Omental fat pad (tissue), 4 donors: ENCODE measurements at places on chromosomes 2 and 18.

GRCh38 chr2:216549926-216550690 lies 51.5 kb downstream of the RPL37A start:
- no peak for DNase-seq

DNA sequence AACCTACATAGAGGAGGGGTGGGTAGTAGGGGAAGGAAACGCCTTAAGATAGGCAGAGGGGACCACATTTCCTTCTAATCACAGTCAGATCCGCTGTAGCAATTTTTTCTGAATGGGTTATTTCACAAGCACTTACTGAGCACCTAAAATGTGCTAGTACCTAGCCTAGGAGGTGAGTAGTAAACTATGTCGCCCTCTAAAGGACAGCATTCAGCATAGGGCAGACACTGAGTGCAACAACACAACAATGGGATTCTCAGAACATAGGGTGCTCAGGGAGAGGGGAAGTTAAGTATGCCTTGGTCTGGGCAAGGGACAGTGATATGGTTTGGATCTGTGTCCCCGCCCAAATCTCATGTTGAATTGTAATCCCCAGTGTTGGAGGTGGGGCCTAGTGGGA lies 166.1 kb upstream of the RAB6C start:
- no peak for DNase-seq

GRCh38 chr2:101112772-101113157 lies 38.4 kb downstream of the TBC1D8 start:
- no peak for DNase-seq

GRCh38 chr2:682226-682625 lies 5.0 kb upstream of the TMEM18 start:
- DNase-seq: no peak

DNA sequence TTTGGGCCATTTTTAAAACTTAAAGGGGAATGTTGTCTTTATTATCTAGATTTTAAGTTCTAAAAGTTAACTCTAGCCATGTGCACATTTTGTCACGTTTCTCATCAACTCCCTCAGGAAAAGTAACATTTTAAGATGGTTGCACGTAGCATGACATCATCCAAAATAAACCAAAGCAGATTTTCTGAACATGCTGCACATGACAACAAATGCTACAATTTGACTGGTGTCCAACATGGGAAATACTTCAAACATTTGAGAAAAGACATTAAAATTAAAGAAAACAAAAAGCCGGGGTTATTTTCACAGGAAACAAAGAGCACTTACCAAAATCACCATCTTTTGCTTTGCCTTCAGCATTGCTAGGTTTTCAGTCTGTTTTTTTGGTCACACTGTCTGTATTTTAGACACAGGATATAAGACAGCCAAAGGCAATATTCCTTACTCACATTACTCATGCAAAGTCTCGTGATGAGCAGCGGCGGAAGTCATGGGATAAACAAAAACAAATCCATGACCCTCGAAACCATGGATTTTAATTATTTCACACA lies 51.3 kb upstream of the RND3 start:
- DNase-seq: no peak

- DNase-seq: no peak
Measured at GRCh38 chr2:24919506-24920097, 435 bp downstream of the ADCY3 start.

- no peak for DNase-seq
Measured at GRCh38 chr2:227479865-227480475, 8.0 kb downstream of the AGFG1 start.

GRCh38 chr2:234980451-234981187 lies 28.8 kb downstream of the SH3BP4 start:
- DNase-seq: no peak

- no peak for DNase-seq
Measured at GRCh38 chr2:129753261-129753660, 226.2 kb upstream of the RAB6C start.

GRCh38 chr2:119432851-119433522 lies 1.3 kb downstream of the TMEM37 start:
- no peak for DNase-seq

DNA sequence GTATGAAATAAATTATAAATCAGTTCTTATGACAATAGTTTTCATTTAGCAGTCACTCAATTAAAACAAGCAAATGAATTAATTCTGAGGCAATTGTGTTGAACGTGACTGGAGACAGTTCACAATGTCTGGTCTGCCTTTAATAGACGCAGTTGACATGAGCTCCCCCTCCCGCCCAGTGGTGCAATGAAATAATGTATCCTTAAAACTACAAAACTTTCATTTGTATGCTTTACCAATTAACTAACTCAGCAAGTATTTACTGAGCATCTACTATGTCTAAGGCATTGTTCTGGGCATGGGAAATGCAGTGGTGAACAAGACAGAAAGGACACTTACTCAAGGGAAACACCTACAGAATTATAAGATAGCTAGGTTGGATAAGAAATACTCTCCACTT lies 3.5 kb upstream of the DSC2 start:
- no peak for DNase-seq

DNA sequence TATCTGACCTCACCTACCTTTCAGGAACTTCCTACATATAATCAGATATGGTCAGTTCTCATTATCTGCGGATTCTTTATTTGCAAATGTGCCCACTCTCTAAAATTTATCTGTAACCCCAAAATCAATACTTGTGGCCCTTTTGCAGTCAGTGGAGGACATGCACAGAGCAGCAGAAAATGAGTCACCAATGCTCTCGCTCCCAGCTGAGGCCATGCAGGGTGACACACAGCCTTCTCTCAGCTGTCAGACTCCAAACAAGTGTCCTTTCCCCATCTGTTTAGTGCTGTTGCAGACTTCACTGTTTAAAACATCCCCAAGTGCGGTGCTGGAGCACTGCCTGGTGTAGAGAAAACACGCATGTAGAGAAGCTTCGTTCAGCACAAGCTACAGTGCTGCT lies 171.9 kb upstream of the SALL3 start:
- no peak for DNase-seq

- no peak for DNase-seq
Measured at GRCh38 chr2:240453461-240454105, 18.1 kb downstream of the GPC1 start.

DNA sequence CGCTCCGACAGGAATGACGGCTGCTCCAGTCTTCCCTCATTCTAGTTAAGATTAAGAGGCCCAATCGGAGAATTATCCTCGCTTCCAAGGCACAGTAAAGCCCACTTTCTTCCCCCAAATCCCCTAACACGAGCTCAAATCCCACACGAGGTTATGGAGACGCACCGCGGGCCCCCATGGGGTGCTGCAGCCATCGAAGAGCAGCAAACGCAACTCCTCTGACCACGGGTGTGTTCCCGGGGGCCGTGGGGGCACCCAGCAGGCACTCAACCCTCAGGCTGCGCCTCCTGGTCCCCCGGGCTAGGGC lies 446 bp downstream of the COPS9 start:
- DNase-seq: no peak
